ENCODE measurements at places on chromosomes 13 and 19.

DNA sequence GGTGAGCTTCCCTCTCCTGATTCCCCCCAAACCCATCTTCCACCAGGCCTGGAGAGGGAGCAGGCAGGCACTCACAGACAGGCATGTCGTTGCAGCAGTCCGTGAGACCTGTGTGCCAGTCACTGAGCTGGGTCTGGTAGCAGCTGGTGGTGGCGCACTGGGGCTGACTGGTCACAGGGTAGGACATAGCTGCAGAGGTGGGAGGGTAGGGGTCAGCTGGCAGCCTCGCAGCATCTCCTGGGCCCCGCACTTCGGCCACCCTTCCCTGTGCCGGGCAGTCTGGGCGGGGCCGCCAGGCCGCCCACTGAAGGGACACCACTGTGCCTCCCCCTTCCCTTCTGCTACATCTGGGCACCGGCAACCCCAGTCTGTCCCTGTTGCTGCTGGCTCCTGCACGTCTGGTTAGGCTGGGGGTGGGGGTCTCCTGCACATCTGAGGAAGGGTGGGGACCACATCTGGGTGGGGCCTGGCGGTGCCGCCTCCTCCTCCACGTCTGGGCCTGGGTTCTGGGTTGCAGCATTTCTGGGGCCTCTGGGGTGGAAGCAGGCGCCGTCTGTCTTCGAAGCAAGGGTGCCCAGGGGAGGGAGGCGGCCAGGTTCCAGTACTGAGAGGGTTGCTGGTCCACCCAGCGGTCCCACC lies 1.1 kb downstream of the CNFN start:
- no peak for DNase-seq

DNA sequence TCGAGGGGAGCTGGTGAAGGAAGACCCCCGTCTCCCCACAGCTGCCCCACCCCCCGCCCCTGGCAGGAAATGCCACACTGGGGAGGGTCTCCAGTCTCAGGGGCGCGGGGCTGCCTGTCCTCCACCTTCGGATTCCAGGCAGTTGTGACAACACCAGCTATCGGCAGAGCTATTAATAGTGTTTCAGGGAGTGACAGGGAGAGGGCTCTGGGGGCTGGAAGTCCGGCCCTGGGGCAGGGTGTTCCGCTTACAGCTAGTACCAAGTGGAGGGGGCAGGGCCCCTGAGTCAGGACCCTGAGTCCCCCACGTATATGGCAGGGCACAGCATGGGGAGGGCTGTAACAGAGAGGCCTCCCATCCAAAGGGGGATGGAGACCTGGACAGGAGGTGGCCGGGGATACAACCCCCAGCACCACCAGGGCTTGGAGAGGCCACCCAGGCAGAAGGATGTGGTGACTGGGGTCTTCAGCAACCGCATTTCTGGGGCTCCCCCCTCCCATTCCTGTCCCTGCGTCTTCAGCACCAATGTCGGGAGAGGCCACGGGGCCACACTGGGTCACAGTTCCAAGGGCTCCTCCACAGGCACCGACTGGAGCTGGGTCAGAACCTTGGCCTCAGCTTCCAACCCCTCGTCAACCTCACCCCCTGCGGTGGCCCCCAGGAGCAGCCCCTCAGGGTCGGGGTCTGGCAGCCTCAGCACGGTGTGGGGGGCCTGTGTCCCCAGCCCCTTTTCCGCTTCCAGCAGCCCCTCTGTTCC lies 3.9 kb downstream of the SIX5 start:
- DNase-seq = no peak

DNA sequence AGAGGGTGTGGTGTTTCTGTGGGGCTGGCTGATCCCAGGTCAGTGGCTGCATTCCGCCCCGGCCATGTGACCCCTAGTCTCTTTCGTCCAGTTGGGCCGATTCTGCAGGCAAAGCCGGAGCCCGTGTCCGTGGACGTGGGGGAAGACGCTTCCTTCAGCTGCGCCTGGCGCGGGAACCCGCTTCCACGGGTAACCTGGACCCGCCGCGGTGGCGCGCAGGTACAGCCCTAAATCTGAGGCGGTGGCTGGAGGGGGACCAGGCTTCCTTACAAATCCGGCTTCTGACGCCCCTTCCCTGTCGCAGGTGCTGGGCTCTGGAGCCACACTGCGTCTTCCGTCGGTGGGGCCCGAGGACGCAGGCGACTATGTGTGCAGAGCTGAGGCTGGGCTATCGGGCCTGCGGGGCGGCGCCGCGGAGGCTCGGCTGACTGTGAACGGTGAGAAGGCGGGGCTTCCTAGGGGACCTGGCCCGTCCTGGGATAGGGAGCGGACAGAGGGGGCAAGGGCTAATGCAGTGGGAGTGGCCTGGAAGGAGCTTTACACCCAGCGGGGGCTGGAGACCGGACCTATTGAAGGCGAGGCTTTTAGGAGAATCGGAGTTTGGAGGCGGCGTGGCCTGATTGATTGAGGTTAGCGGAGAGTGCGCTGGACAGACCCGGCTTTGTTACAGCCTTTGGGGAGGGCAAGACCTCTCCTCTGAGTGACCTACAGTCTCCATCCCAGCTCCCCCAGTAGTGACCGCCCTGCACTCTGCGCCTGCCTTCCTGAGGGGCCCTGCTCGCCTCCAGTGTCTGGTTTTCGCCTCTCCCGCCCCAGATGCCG lies 4.3 kb downstream of the KIRREL2 start:
- no peak for DNase-seq

- DNase-seq = peak; percentile 48
Observed at GRCh38 chr13:113273851-113274590, 23.0 kb upstream of the LAMP1 start.

DNA sequence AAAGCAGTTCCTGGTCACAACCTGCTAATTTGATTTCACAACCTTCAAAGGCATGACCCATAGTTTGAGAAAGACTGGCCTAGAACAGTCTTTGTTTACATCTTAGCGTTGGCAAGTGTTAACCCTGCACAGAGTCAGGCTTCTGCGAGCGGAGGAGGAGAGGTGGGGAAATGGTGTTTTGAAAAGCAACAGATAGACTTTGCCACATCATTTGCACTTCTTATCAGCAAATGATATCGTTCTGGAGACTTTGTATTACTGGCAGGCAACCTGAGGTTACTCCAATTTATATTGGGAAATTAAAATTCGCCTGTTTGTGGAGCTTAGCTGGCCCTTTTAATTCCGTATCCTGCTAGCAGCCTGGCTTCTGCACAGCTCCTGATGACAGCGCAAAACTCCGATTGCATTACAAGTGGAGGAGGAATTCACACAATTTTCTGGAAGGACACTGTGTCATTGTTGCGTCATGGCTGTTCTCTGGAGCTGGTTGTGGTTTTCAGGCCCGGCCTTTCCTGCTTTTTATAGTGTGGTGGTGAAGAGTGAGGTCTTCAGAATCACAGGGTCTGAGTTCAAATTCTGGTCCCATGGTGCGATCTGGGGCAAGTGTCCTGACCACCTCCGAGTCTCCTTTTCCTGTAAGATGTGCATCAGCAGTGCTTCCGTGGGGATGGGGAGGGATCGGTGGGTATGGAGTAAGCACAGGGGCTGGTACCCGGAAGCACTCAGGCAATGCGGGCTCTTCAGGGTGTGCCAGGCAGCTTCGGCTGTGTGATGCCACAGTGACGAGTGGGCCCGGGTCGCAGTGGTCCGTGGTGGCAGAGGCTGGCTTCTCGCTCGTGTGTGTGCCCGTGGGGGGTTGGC lies 49.1 kb upstream of the EHD2 start:
- DNase-seq = peak; percentile 94

DNA sequence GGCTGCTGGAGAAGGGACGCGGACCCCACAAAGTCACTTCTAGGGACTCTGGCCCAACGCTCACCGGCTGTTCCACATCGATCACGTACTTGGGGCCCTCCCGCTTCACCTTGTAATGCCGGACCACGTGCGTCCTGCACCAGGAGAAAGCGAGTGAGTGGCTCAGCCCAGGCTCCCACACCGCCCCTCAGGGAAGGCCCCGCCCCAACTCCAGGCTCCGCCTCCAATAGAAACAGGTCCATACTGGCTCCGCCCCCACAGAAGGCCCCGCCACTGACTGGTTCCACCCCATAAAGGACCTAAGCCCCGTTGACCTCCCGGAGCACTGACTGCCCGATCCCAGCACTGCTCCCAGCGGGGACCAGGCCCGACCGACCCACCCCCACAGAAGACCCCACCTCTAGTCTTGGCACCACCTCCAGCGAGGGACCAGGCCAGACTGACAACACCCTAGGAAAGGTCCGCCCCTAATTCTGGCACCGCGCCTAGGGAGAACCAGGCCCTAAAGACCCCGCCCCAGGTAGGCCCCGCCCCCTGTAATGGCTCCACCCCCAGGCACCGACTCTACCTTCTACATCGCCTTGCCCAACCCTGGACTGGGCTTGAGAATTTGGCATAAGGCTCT lies 11.3 kb downstream of the STAP2 start:
- DNase-seq = peak; percentile 43

DNA sequence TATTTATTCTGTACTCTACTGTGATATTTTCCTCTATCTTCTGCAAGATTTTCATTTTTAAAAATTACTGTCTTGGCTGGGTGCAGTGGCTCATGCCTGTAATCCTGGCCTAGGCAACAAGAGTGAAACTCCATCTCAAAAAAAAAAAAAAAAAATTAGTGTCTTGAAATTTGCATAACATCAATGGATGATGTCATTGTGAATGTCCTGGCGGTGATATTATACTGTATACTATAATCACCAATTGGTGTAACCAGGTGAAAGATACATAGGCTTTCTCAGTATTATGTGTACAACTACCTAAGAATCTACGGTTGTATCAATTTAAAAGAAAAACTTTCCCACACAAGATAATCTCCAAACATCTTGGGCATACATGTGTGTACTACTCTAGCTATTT lies 15.2 kb downstream of the ZNF331 start:
- DNase-seq = no peak

DNA sequence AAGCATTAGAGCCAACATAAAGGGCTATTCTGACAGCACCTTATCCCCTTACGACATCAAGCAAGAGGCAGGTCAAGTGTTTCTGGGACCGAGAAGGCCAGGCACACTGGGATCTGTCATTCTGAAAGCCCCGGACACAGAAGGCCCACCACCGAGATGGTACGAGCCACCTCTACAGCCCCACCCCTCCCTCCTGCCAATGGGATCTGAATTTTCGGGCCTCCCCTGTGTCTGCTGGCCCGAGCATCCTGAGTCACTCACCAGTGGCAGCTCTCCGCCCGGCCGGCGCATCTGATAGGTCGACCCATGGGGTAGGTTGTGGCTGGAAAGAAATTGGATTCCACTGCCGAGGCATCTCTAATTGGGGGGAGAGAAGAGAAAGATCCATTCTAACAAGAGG lies 2.6 kb downstream of the TIMM44 start:
- DNase-seq = no peak
